GM23338 (cell line): ENCODE measurements at places on chromosomes 2 and 18. TPM values are rescaled to one million over a fixed set of nuclear protein-coding genes. Genes with fewer than 3 reads are reported as not detected.

Gene CXCR4
- 1.3 and 2.1 TPM in 2 replicates for total RNA-seq

- no peak for DNase-seq
Measured at GRCh38 chr2:38239452-38239851, 137.6 kb downstream of the ATL2 start.

- DNase-seq, result no peak
Measured at GRCh38 chr18:79866889-79867574, 69.3 kb downstream of the KCNG2 start.

- DNase-seq, result no peak
Measured at GRCh38 chr2:120985997-120986651, 250.5 kb downstream of the GLI2 start.

Gene POTEI
- total RNA-seq, result 0.08 and 0.56 TPM in 2 replicates

Gene ADD2
- total RNA-seq, result 138 and 223 TPM in 2 replicates

DNA sequence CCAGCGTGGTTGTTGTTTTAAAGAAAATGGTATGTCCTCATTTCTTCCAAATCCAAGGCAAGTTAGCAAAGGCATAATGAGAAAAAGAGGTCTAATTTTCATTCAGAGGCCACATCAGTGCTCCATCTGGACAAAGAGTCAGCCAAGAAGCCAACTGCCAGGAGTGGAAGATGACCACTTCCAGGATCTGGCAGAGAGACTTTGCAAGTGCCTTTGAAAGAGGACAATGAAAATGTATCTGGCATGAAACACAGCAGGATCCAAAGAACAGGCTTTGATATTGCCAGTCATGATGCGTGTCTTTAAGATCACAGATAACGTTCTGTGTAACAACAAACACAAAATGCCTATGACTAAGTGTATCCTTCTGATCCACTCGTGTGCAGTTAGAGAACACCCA is 82.8 kb downstream of the AFF3 start:
- no peak for DNase-seq

GRCh38 chr2:235587202-235587601 is 93.4 kb downstream of the AGAP1 start:
- no peak for DNase-seq

GRCh38 chr2:68710336-68710735 is 24.3 kb upstream of the ARHGAP25 start:
- DNase-seq, result no peak

Gene DSG1
- 0.04 TPM in 1 of 2 replicates, not detected in the other for total RNA-seq

DNA sequence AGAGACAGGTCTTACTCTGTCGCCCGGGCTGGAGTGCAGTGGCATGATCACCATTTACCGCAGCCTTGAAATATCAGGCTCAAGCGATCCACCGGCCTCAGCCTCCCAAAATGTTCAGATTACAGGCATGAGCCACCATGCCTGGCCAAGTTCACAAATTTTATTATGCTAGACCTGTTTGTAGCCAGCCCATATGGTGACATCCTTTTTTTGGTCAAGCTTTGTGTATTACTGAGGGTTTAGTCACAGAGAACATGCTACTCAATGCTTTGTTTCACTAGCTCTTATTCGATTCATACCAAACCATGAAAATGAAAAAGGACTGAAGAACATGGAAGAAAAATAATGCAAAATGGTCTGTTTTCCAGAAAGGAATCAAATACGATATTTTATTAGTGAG is 41.4 kb downstream of the DGKD start:
- no peak for DNase-seq

DNA sequence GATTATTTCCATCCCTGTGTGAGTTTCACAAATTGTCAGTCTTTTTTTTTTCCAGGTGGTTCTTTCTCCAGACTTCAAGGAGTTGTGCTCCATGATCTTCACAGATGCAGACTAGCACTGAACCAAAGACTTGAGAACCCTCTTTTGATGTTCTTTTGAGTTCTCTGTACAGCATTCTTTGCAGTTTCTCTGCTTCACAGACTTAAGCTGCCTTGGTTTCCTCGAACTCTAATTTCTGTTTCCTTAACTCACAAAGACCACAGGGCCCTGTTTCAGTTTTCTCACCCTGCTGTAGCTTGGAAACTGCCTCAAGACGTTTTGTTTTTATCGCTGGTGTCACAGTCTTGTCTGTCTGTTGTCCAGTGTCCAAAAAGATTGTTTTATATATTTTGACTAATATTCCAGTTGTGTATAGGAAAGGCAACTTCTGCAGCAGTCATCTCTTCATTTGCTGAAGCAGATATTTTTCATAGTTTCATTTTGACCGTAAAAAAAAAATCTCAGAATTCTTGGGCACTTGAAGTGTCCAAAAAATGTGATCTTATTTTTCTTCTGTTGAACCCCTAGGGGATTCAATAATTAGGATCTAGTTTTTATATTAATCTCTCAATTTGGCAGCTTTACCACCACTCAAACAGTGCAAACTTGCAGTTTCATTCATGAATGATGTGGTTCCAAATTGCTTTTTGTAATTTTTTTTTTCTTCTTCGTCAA is 97.0 kb upstream of the MC4R start:
- DNase-seq, result no peak

DNA sequence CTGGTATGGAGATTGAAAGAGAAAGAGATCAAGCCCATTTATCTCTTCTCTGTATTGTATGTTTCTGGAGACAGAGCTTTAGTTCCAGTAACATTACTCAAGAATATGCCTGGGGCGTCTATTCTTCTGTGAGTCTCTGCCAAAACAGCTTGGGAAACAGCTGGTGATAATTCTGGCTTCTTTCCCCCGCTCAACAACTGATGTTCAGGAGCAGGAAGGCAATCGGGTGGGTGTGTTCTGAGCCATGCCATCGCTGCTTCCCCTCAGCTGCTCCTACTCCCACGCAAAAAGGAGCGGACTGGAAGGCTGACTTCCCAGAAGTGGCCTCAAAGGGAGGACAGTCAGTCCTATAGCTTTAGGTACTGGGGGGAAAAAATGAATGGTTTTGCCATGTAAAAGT is 695.1 kb downstream of the PLCL1 start:
- peak; percentile 9 for DNase-seq

DNA sequence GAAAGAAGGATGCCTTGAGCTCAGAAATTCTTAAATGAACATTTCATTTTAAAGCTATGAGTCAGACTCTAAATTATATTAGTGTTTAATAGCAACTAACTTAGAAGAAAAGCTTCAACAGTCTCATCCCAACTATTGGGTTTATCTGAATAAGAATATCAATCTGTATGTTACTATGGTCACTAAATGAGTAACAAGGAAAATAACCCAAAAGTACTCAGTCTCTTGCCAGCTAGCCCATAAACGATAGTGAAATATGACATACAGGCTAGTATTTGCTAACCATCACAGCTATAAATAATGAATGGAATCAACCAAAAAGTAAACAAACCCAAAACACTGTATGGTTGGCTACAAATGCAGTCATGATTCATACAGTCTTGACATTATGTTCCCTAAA is 174.9 kb downstream of the RAB3GAP1 start:
- DNase-seq, result no peak

DNA sequence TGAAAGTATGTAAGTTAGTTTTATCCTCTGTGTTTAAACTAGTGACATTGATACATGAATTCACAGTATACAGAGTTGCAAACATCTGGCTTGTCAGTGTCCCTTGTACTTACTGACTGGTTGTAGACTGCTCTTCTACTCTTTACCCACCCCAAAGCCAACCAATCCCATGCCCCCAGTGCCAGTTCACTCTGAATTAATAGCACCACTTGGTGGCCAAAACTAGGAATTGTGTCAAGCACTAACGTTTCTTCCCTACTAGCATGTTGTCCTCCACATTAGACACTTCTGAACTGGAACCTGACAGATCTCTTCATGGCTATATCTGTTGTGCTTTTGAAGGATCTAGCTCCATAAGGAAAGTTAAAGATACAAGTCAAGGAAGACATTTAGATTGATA is 27.2 kb upstream of the OTX1 start:
- peak; percentile 83 for DNase-seq

- no peak for DNase-seq
Measured at GRCh38 chr18:8279781-8280330, 329.4 kb upstream of the RAB12 start.

Gene MALL
- 9.3 and 10.2 TPM in 2 replicates for total RNA-seq

- no peak for DNase-seq
Measured at GRCh38 chr2:16386031-16386430, 279.6 kb downstream of the CYRIA start.

GRCh38 chr18:51330148-51330547 is 132.7 kb upstream of the MEX3C start:
- DNase-seq, result no peak

Gene PDE11A
- 0.73 and 1.7 TPM in 2 replicates for total RNA-seq

DNA sequence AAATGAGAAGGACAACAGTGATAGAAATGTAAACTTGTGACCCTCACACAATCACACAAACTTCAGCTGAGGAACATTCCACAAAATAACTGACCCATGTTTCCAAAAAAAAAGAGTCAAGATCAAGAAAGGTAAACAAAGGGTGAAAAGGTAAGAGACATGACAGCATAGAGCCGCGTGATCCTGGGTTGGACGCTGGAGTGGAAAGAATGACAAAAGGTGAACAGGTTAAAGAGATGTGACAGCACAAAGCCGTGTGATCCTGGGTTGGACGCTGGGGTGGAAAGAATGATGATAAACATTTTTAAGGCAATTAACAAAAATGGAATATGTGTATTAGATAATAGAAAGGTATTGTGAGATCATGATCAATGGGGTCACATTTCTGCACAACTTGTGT is 110.3 kb downstream of the SNTG2 start:
- DNase-seq, result no peak

- DNase-seq, result no peak
Measured at GRCh38 chr2:12970861-12971260, 254.1 kb downstream of the TRIB2 start.

DNA sequence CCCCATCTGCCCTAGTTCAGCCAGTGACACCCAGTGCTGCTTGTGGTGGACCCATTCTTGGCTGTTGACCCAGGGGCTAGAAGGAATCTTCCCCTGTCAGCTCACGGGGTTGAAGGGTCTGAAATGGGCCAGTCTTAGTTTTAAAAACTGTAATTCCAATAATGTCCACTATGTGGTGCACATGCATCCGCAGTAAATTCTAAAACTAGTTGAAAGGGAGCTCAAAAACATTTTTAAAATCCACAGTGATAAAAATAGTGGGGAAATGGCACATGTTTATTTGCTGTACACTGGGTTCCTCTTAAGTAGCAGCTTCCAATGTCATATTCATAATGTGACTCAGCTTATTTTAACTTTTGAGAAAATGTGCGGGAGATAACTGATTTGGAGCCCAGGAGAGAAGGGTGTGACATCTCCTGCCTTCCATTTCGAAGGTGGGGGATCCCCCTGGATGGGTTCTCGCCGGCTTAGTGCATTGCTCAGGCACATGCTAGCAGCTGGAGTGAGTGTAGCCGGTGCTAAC is 32.8 kb downstream of the GRHL1 start:
- peak; percentile 78 for DNase-seq

- no peak for DNase-seq
Measured at GRCh38 chr18:75203416-75204268, 5.3 kb downstream of the PTGR3 start.

- no peak for DNase-seq
Measured at GRCh38 chr18:1013951-1014350, 109.3 kb downstream of the ADCYAP1 start.

Gene CD8B2
- total RNA-seq, result not detected in 2 replicates

DNA sequence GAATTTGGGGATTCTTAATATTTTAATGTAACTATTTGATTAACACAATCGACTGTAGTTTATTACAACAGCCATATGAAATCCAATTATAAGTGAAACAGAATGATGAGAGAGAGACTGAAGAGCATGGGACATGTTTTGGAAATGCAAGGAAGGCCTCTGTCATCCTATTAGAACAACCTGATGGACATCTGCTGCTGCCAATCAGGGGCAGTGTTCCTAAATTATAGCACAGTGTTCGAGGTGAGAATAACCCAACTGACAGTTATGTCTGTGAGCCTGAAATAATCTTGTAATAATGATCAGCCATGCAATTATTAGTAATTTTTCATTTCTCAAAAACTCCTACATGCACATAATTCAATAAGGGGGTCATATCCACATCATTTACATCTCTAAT is 73.6 kb downstream of the CCDC141 start:
- DNase-seq, result no peak

- peak; percentile 86 for DNase-seq
Measured at GRCh38 chr2:240595381-240596079, 9.0 kb downstream of the CAPN10 start.

- peak; percentile 42 for DNase-seq
Measured at GRCh38 chr2:227862741-227863588, 8.5 kb upstream of the DAW1 start.

- DNase-seq, result no peak
Measured at GRCh38 chr2:11945139-11946126, 199.0 kb downstream of the LPIN1 start.

DNA sequence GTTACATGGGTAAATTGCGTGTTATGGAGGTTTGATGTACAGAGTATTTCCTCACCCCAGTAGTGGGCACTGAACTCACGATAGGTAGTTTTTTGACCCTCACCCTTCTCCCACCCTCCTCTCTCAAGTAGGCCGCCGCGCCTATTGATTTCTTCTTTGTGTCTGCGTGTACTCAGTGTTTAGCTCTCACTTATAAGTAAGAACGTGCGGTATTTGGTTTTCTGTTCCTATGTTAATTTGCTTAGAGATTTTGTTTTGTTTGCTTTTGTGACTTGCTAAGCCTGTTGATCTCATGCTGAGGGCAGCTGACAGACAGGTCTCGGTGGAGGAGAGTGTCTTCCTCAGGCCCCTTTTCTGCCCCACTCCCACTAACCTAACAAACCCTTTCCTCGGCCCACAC is 36.2 kb downstream of the ACOXL start:
- DNase-seq, result no peak

DNA sequence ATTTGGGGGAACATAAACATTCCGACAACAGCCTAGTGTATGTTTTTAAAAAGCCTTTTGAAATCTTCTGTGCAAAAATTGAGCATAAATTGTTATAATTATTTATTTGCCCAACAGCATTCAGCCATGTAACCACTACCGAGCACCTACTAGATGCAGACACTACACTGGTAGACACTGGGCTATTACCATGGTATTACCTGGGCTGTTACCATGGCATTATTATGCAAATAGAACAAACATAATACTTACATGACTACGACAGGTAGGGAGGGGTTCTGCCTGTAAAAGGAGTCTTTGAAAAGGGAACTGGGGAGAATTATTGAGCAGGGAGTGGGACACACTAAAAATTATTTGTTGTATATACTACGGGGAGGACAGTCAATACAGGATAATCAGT is 116.4 kb downstream of the MREG start:
- no peak for DNase-seq
